Myocyte (in vitro differentiated cells): ENCODE measurements at places on chromosomes 4 and X. TPM values are rescaled to one million over a fixed set of nuclear protein-coding genes. Genes with fewer than 3 reads are reported as not detected.

The ESX1 gene
- total RNA-seq: not detected in 2 replicates

The COX7B2 gene
- not detected in 2 replicates for total RNA-seq

DNA sequence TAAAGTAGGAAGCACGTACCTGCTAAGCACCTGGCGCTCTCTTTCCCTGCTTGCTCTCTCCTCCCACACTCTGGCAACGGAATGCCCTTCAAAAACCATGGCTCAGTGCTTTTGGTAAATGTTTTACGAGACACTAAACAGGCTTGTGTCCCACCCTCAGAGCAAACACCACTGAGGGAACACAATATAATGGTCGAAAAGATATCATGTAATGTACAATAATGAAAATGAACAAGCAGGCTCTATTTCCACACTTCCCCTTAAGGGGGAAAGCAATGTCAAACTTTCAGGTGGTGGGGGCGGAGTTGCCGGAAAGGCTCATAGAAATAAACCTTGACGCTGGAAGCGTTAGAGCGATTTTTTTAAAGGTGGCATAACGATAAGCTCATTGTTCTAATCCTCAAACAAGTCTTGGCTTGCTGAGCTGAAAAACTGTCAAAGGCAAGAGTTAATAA, 115.1 kb downstream of the RBM47 start:
- DNase-seq: no peak

The CD38 gene
- total RNA-seq: not detected in 2 replicates

GRCh38 chr4:101418055-101418454, 70.7 kb upstream of the PPP3CA start:
- no peak for DNase-seq

The MAGEA4 gene
- not detected in 2 replicates for total RNA-seq

- no peak for DNase-seq
These were observed 13.6 kb downstream of the HTRA3 start for GRCh38 chr4:8283161-8283560.

The MANBA gene
- total RNA-seq: 35.3 and 44.5 TPM in 2 replicates

The PGM2 gene
- total RNA-seq: 7.3 and 13.2 TPM in 2 replicates

- no peak for DNase-seq
These were observed 49.8 kb downstream of the PTTG2 start for GRCh38 chr4:38009949-38010348.

The GLRB gene
- 21.6 and 24.8 TPM in 2 replicates for total RNA-seq

- peak; percentile 30 for DNase-seq
These were observed 22.6 kb downstream of the PLS3 start for GRCh38 chrX:115583496-115584004.

The TECRL gene
- total RNA-seq: not detected in 2 replicates

The FABP2 gene
- not detected in 2 replicates for total RNA-seq

The CSN1S1 gene
- total RNA-seq: not detected in 2 replicates

- no peak for DNase-seq
These were observed 1.2 kb upstream of the BLTP1 start for GRCh38 chr4:122150931-122151330.

The TKTL2 gene
- total RNA-seq: 0.16 TPM in 1 of 2 replicates, not detected in the other

GRCh38 chr4:163121689-163122088, 45.0 kb downstream of the NAF1 start:
- no peak for DNase-seq

DNA sequence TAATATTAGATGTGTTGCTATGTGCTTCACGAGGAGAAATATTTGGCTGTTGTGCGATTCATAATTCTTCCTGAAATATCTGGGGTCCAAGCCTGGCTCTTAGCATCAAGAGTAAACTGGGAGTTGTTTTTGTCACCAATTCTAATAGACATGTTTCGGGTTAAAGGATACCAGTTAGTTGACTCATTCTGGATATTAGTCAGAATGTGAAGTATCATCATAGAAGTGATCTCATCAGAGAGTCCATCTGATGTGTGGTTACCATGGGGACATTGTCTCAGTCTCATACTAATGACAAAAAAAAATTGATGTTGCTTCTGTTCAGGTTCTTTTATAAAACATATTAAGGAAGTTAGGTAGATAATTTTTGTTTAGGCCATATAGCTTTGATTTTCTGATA, 57.2 kb upstream of the MTMR1 start:
- DNase-seq: peak; percentile 58

- peak; percentile 80 for DNase-seq
These were observed 62.9 kb upstream of the FRAS1 start for GRCh38 chr4:77994194-77994721.

GRCh38 chr4:7005571-7005970, 37.6 kb upstream of the TADA2B start:
- DNase-seq: no peak

GRCh38 chr4:39233783-39234182, 51.5 kb downstream of the WDR19 start:
- DNase-seq: no peak

The REELD1 gene
- not detected in 2 replicates for total RNA-seq

The PLAC8 gene
- 4.4 and 17.5 TPM in 2 replicates for total RNA-seq

- no peak for DNase-seq
These were observed 15.7 kb upstream of the TET2 start for GRCh38 chr4:105130945-105131344.

GRCh38 chr4:4852591-4853362, 6.7 kb upstream of the MSX1 start:
- DNase-seq: peak; percentile 29

DNA sequence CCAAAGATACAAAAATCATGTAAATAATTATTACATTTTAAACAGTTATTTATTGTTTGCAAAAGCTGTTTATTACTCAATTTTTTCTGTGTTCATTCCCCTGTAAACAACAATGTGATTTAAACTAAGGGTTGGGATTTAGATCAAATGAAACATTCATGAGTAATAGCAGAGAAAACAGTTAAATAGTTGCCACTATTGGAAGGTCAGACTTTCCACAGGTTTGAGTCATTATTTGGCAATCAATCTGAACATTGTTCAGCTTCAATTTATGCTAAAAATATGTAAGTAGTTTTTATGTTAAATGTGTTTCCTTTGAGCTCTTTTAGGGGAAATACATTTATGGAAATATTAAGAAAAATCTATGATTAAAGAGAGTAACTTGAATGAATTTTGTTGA, 144.9 kb downstream of the STIM2 start:
- DNase-seq: no peak

DNA sequence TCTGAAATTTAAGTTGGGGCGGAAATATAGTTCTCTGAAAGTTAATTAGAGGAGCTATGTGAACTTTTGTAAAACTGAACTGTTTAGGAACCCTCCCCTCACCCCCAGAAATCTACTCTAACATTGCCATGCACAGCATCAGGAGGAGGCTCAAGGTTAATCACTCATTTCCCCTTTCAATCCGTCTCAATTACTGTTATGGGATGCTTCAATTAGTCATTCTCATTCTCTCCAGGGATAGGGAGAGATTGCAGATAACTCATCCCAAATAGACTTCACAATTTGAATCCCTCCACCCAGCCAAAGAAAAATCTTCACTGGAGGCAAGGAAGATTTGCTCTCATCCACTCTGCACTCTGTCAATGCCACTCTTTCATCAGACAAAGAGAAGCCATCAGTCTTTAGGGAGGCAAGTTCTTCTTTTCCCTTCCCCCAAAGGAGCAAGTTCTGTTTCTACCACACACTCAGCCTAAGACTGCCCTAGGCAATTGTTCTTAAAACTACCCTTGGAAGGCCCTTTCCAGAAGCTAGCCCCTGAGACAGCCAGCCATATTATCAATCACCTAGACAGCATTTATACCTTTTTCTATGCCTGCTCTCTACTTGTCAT, 140.4 kb downstream of the SLC10A7 start:
- no peak for DNase-seq

GRCh38 chrX:31154946-31155345, 83.1 kb upstream of the FTHL17 start:
- DNase-seq: no peak

DNA sequence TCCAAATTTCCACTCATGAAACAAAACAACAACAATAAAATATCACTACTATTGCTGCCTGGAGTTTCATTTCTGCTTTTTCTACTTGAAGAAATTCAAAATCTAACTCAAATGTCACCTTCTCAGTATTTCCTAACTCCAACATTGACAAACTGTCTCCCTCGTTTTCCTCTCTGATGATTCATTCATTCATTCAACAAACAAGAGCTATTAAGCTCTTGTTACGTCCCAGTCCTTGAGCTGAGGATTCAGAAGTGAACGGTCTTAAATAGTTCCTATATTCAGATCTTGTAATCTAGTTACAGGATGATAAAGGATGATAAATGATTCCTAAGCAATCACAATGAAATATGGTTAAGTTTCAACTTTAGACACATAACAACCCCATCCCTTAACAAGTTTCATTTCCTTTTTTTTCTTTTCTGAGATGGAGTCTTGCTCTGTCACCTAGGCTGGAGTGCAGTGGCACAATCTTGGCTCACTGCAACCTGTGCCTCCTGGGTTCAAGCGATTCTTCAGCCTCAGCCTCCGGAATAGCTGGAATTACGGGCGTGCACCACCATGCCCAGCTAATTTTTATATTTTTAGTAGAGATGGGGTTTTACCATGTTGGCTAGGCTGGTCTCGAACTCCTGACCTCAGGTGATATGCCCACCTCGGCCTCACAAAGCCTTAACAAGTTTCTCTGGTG, 1.7 kb downstream of the SLC9B2 start:
- DNase-seq: no peak

The FANCB gene
- total RNA-seq: 0.88 and 1.2 TPM in 2 replicates

- DNase-seq: no peak
These were observed 1.8 kb downstream of the WAS start for GRCh38 chrX:48685416-48685815.

GRCh38 chrX:40057405-40057804, 40.4 kb downstream of the BCOR start:
- no peak for DNase-seq

DNA sequence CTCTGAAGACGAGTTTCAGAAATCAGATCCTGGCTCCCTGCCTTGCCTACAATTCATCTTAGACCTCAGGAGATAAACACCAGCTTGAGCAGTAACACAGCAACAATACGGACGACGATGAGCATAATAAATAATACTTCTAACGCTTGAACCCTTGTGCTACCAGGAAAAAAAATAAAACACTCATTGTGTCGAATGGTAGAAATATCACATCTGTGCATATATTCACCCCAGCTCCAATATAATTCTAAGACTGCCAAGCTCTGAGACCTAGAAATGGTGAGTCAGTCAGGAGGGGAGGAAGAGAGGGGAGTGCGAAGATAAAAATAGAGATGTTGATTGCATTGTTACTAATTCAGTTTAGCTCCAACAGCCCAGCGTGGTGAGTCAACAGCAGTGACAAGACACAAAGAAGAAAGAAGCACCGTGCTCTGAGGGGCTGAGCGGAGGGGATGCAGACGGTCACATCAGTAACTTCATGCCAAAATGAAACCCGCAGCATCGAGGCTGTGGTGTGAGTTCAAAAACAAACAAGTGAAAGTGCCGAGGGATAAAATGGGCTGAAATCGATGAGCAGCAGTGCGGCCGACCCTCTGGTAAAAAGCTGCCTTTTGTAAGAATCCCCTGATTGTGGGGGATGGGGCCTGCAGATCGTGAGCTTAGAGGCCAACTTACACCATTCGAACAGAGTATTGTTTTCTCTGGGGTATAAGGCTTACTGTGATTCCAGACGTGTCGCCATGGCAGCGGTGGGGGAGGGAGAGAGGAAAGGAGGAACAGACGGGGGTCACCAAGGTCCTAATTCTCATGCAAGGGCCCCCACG, 150.4 kb downstream of the MGST2 start:
- peak; percentile 90 for DNase-seq

GRCh38 chr4:7315286-7315685, 119.4 kb downstream of the PSAPL1 start:
- DNase-seq: no peak

The RAB9B gene
- total RNA-seq: 2.1 and 2.9 TPM in 2 replicates

The ODAM gene
- total RNA-seq: not detected in 2 replicates

DNA sequence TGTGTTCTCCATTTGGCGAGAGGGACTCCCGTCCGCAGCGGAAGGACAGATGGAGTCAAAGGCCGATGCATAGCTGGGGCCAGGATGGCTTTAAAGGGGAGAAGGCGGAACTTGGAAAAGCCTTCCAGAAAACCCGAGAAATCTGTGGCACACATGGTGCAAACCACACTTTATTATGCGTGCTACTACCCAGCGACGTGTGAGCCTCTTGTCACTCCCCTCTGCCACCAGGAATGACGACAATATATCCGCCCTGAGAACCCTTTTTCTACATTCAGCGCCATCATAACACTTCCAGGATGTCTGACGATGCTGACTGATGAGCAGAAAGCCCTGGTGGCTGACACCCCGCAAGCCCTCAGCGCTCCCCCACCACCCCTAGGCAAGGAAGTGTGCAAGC, 689 bp upstream of the DCHS2 start:
- DNase-seq: no peak
